ENCODE measurements at places on chromosomes 11 and 22. TPM values are rescaled to one million over a fixed set of nuclear protein-coding genes. Genes with fewer than 3 reads are reported as not detected.
A peak's percentile ranks its signal among the peaks of the same experiment; 100 is the strongest.

DNA sequence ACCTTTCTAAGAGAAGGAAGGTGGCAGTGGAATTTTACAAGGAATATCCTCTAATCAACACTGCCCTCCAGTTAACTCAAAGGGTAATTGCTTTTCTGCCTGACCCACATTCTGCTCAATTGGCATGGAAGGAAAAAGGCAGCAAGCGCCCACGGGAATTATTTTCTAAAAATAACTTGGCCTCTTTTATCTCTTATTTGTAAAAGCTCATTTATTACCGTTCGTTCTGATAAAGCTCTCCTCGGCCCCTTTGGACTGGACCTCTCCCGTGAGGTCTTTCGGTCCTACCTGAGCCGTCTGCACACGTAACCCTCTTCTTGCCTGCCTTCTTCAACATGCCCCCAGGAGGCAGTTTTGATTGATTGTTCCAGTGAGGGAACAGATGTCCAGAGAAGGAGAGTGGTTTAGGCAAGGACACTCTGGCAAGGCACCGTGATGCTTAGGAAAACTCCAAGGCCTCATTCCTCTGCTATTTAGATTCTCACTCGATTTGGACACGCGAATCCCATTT is 53.2 kb upstream of the CRTAM start:
- no peak for DNase-seq

GRCh38 chr11:1358286-1358685 is 31.4 kb upstream of the BRSK2 start:
- no peak for DNase-seq

GRCh38 chr22:24191381-24191841 is 10.1 kb downstream of the SUSD2 start:
- DNase-seq = no peak

DNA sequence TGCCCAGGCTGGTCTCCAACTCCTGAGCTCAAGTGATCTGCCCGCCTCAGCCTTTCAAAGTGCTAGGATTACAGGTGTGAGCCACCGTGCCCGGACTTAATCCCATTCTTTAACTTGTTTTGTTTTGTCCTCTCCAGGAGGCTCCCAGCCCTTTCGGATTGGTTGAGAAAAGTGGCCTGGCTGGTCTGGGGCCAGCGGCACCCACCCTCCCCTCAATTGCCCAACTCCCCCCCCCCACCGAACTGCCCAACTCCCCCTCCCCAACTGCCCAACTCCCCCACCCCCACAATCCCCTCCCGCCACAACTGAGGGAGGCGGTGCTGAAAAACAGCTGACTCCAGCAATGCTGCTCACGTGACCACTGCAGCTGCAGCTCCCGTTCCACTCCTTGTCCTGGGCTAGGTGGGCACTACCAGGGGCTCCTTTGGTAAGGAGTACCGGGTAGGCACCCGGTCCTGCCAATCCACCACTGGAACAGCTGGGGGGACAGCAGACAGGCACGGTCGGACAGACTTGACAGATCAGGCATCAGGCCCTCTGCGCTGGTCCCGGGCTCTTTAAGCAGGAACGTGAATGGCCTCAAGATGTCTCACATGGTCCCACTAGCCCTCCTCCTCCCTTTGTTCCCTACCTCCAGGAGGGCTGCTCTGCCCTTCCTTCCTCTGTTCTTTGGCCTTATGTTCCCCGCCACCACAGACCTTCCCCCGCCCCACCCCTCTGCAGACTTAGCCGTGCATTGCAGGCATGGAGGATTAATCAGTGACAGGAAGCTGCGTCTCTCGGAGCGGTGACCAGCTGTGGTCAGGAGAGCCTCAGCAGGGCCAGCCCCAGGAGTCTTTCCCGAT is at the start of gene TCN2:
Gene TCN2, plus strand, starts transcription at position 720 of the 845 bp plus-strand sequence. CDS start 158 bp downstream, outside the sequence.
- DNase-seq = peak; percentile 19

DNA sequence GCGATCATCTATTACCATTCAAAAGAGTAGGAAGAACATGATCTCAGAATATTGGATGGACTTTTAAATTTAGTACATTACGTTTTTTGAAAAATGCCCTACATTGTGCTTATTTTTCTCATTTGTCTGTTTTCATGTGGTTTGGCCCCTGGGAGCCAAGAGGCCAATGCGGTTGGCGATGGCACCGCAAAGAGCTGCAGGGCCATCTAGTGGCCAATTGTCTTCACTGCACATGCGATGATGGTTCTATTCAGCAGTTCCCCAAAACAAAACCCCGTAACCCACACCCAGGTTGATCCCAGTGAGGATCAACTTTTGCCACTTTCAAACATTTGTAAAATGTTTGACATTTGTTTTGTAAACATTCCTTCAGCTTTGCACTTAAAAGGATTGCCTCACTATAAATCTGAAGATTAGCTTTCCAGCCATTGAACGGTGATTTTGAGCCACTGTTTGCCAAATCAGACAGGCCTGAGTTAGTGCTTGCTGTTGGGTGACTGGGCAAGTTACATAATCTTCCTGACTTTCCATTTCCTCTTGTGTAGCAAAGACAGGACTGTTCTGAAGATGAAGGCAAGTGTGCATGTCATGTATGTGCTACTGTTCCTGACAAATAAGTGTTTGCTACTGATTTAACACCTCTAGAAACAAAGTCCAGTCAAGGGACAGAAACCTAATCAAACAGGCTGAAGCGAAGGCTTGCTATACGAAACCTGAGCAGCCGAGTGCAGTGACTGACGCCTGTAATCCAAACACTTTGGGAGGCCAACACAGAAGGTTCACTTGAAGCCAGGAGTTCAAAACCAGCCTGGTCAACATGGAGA is 29.2 kb upstream of the XBP1 start:
- DNase-seq = peak; percentile 67

The OR52N4 gene
- total RNA-seq = 0.48 TPM

Data from CD8-positive, alpha-beta memory T cell (primary cell).